A673 (cell line): ENCODE measurements at places on chromosomes 11 and 22.

GRCh38 chr11:68312117-68312779 lies at the start of gene LRP5:
TSS of gene LRP5 (plus strand) at chr11:68312591. CDS start at chr11:68312715, 124 bp downstream.
- peak; percentile 61 for DNase-seq

DNA sequence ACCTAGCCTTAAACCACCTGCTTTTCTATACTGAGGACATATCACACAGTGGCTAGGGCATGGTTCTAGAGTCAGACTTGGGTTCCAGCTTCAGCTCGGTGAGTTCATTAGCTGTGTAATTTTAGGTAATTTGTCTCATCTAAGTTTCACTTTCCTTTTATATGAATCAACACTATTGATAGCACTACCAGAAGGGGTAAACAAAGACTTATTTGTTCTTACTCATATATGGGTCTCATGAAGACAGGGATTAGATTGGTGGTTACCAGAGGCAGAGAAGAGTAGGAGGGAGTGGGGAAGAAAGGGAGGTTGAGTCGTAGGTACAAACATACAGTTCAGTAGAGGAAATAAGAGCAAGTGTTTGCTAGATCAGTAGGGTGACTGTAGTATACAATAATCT lies 924.7 kb downstream of the OPCML start:
- no peak for DNase-seq

GRCh38 chr11:74743640-74744039 lies 5.0 kb upstream of the RNF169 start:
- no peak for DNase-seq

- DNase-seq = no peak
These were observed 25.6 kb downstream of the OR2AG2 start for GRCh38 chr11:6746086-6746618.

DNA sequence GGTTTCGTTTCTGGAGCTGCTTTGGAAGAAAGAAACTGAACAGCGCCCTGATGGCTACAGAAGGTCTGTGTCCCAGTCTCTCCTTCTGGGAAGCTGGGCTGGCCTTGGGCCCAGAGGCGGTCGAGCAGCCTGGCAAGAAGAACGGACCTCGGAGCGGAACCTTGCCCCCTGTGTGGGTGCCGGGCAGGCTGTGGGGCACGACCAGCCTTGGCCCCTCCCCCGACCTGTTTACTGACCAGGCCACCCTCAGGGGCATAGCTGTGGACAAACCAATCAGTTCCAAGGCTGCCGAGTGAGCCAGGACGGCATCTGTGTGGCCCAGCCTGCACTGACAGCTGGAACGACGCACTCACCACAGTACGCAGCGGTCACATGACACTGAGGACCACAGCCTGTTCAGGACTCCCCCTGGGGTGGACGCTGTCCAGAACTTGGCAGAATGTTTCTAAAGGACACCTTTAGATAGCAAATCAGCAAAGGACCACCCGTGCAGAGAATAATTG lies 7.2 kb downstream of the PIM3 start:
- no peak for DNase-seq

DNA sequence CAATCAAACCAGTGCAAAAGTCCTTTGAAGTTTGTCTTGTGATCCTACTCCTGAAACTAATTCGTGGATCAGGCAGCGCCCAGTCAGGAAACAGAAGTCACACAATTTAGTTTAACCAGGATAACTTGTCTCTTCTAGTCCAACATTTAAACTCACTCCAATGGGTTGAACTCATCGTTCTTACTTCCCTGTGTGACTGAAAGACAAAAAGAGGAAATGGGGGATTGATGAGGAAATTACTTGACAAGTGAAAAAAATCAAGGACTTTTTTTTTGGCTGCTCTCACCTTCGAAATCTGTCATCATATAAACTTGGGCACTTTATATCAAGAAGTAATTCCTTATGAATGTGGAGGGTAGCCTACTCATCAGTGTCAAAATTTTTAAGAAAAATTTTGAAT lies 78.4 kb downstream of the HSD17B12 start:
- no peak for DNase-seq

DNA sequence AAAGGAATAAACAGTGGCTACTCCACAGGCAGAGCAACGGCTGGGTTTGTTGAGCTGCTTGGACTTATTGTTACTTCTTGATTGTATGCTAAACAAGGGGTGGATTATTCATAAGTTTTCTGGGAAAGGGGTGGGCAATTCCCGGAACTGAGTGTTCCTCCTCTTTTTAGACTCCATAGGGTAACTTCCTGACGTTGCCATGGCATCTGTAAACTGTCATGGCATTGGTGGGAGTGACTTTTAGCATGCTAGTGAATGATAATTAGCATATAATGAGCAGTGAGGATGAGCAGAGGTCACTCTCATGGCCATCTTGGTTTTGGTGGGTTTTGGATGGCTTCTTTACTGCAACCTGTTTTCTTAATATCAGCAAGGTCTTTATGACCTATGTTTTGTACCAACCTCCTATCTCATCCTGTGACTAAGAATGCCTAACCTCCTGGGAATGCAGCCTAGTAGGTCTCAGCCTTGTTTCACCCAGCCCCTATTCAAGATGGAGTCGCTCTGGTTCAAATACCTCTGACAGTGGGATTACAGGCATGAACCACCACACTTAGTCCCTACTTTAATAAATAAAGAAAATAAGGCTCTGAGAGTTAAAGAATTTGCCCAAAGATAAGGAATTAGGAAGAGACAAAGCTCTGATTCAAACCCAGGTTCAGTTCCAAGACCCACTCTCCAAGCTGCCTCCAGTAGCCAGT lies 65.6 kb upstream of the CLMP start:
- peak; percentile 48 for DNase-seq

- no peak for DNase-seq
These were observed 58.8 kb upstream of the SYN3 start for GRCh38 chr22:33116841-33117547.

DNA sequence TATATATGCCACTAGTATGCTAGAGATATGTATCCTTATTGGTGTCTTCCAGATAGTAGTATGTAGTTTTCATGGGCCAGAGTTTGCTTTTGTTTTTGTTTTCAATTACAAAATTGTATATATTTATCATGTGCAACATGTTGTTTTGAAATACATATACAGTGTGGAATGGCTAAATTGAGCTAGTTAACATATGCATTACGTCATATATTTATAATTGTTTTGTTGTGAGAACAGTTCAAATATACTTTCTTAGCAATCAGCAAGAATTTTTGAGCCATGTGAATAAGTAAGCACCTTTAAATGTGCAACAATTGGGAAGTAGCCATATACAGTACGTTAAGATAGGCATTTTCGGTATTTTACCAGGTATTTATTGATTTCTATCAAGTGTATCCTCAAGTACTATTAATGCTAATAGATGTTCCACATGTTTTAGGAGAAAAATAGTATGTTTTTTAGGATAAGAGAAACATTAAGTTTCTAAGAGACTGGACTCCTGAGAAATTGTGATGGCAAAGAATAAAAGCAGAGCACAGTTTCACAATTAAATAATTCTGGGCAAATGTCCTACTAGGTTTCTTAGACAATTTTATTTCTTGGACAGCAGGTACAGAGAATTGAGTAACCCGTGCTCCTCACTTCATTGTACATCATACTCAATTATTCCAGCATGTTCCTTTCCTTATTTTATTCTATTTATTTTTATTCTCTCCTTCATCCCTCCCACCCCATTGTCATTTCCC lies 60.5 kb upstream of the SLC5A12 start:
- DNase-seq = no peak

GRCh38 chr11:82718821-82719220 lies 14.8 kb downstream of the FAM181B start:
- no peak for DNase-seq

DNA sequence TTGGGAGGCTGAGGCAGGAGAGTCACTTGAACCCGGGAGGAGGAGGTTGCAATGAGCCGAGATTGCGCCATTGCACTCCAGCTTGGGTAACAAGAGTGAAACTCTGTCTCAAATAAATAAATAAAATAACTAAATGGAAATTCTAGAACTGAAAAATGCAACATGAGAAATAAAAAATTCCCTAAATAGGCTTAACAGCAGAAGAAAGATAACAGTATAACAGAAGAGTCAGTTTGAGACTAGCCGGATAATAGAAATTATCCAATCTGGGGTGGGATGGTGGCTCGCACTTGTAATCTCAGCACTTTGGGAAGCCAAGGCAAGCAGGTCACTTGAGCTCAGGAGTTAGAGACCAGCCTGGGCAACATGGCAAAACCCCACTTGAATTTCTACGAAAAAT lies 14.1 kb downstream of the SLC25A1 start:
- no peak for DNase-seq

DNA sequence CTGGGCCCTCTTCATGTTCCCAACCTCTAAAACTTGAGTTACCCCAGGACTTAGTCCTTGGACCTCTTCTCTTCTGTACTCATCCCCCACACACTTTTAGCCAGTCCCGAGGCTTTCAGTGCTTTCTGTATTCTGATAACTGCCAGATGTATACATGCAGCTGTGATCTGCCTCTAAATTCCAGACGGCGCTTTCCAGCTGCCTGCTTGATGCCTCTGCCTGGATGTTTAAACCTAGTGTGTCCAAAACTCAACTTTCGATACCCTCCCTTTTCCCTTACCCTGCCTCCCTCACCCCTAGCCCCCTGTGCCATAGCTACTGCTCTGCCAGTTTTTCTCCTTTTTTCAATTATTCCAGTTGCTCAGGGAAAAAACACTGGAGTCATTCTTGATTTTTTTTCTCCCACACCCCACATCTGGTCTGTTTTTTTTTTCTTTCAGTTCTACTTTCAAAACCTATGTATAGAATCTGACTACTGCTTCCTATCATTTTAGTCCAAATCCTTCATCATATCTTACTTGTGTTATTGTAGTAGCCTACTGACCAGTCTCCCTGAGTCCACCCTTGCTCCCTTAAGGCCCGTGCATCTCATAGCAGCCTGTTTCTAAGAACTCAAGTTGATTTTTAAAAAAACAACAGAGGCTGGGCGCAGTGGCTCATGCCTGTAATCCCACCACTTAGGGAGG lies 32.9 kb upstream of the TECTA start:
- DNase-seq = no peak

- DNase-seq = no peak
These were observed 233.7 kb upstream of the NAV2 start for GRCh38 chr11:19478891-19479290.

DNA sequence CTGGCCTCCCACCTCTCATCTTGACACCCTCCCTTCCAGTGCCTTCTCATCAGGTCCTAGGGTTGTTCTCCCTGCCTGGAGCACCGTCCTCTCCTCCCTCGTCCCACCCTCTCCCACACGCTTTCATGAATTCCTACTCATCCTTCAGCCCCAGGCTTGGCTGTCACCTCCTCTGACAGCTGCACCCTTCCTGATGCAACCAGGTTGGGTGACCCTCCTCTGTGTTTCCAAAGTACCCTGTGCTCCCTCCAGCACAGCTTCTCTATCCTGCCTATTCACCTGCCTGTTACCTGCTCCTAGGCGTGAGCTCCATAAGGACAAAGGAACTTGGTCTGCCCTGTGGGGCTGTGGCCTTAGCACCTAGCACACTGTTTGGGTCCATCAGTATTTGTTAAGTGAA lies 58.4 kb downstream of the SGSM3 start:
- DNase-seq = no peak

- DNase-seq = no peak
These were observed 983.3 kb downstream of the OPCML start for GRCh38 chr11:132549001-132549400.

GRCh38 chr11:126307706-126308105 lies 3.8 kb downstream of the DCPS start:
- DNase-seq = peak; percentile 77

DNA sequence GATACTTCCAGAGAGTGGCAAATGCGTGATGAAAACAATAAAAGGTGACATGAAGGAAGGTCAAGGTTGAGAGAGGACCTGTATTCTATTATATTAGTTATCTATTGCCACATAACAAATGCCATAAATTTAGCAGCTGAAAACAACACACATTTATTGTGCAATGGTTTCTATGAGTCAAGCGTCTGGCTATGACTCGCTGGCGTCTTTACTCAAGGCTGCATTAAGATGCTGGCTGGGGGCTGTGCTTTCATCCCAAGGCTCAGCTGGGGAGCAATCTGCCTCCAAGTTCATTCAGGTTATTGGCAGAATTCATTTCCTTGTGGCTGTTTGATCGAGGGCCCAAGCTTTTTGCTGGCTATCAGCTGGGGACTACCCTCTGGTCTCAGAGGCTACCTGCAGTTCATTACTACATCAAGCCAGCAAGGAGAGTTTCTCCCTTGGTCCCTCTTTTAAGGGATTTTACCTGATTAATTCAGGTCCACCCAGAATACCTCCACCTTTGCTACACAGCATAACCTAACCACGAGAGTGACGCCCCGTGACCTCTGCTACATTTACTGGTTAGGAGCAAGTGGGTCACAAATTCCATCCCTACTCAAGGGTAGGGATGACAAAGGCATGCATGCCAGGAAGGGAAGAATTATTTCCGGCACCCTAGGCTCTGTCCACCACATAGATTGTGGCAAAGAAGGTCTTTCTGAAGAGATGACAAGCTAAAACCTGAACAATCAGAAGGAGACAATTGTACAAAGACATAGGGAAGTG lies 549.1 kb downstream of the MN1 start:
- DNase-seq = peak; percentile 50

GRCh38 chr11:124748481-124749343 lies 3.3 kb downstream of the VSIG2 start:
- DNase-seq = no peak

DNA sequence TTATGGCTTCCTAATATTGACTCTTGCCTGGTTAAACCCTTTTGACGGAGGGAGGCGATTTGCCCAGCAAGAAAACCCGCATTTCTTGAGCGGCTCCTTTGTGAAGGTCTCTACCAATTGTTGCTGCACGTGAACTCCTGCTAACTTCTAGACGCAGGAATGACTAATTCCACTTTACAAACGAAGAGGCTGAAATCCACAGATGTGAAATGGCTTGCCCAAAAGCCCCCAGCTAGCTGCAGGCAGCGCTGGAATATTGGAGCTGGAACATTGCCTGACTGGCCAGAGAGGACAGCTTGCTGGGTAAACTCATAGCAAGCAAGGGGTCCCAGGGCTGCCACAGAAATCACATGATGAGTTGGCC lies 542 bp downstream of the GCAT start:
- DNase-seq = no peak
